ENCODE measurements at places on chromosomes 12 and 14. TPM values are rescaled to one million over a fixed set of nuclear protein-coding genes. Genes with fewer than 3 reads are reported as not detected.

NFE2 gene
- 6.9 TPM for total RNA-seq

KLRC3 gene
- 2.6 TPM for total RNA-seq

ADAM21 gene
- total RNA-seq, result 0.09 TPM

TAS2R19 gene
- total RNA-seq, result 25.0 TPM

B3GNT4 gene
- not detected for total RNA-seq

COX8C gene
- total RNA-seq, result not detected

IKZF4 gene
- 10.7 TPM for total RNA-seq

PLXNC1 gene
- 26.5 TPM for total RNA-seq

ARHGAP9 gene
- 40.0 TPM for total RNA-seq

GALNT8 gene
- 1.3 TPM for total RNA-seq

PRIMA1 gene
- 0.40 TPM for total RNA-seq

PTHLH gene
- total RNA-seq, result 3.0 TPM

PMEL gene
- total RNA-seq, result 1.7 TPM

ITGB7 gene
- total RNA-seq, result 2.3 TPM

CIROP gene
- total RNA-seq, result not detected

HVCN1 gene
- total RNA-seq, result 9.2 TPM

CDC42BPB gene
- 97.9 TPM for total RNA-seq

AMHR2 gene
- 0.52 TPM for total RNA-seq

APOF gene
- total RNA-seq, result not detected

SENP1 gene
- total RNA-seq, result 30.8 TPM

SYT1 gene
- 0.77 TPM for total RNA-seq

ARMH4 gene
- total RNA-seq, result 1.8 TPM

DBX2 gene
- total RNA-seq, result not detected

NELL2 gene
- total RNA-seq, result 13.2 TPM

DPPA3 gene
- total RNA-seq, result not detected

KRT78 gene
- not detected for total RNA-seq

GPRC5A gene
- 418 TPM for total RNA-seq

Data from lung (tissue), 17 donors.